Keratinocyte (primary cell): ENCODE measurements at places on chromosomes 4 and X. TPM values are rescaled to one million over a fixed set of nuclear protein-coding genes. Genes with fewer than 3 reads are reported as not detected.

CXCL13 gene
- not detected in 3 replicates for polyA plus RNA-seq

FHIP1A gene
- polyA plus RNA-seq, result 13.4 to 16.0 TPM (median 15.1 TPM) in 3 replicates

BGN gene
- 0.03 to 0.12 TPM (median 0.07 TPM) in 3 replicates for polyA plus RNA-seq

MAGEC3 gene
- not detected in 3 replicates for polyA plus RNA-seq

APOOL gene
- polyA plus RNA-seq, result 4.4 to 7.2 TPM (median 5.4 TPM) in 3 replicates

GAGE2A gene
- not detected in 3 replicates for polyA plus RNA-seq

PNMA5 gene
- polyA plus RNA-seq, result not detected in 3 replicates

ARMCX4 gene
- polyA plus RNA-seq, result 0.31 to 0.37 TPM (median 0.34 TPM) in 3 replicates

PNMA3 gene
- 0.03 TPM in 1 of 3 replicates, not detected in the others for polyA plus RNA-seq

MAGEB10 gene
- not detected in 3 replicates for polyA plus RNA-seq

TSPAN7 gene
- 1.6 to 2.3 TPM (median 1.7 TPM) in 3 replicates for polyA plus RNA-seq
